Sigmoid colon (tissue), 7 donors: ENCODE measurements at places on chromosomes 7 and 10. TPM values are rescaled to one million over a fixed set of nuclear protein-coding genes. Genes with fewer than 3 reads are reported as not detected.

DNA sequence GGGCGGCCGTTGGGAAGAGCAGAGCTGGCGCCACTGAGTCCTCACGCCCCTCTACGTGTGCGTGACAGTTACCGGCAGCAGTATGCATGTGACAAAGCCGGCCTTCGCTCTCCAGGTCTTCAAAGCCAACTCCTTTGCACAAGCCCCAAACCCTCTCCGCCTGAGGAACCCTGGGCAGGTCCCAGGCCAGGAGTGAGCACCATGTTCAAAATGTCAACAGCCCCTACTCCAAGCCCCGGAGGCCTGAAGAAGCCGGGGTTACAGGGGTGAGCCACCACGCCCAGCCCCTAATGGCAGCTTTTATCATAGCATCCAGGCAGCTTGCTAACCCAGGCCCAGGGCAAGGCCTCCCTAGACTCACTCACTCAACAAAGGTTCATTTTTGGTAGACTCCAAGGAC lies 70.8 kb downstream of the OAT start:
- peak; percentile 40 for DNase-seq
- H3K4me1 ChIP-seq = no peaks in the 10 kb centered on the region
- H3K36me3 ChIP-seq = no peaks in the 10 kb centered on the region
- no peak overlapping the region for H3K4me3 ChIP-seq
- H3K27me3 ChIP-seq = no peaks in the 10 kb centered on the region

GRCh38 chr7:41892356-41893100 lies 189.6 kb upstream of the INHBA start:
- H3K4me3 ChIP-seq = no peak overlapping the region
- no peaks in the 10 kb centered on the region for H3K27me3 ChIP-seq
- DNase-seq = no peak
- H3K36me3 ChIP-seq = no peaks in the 10 kb centered on the region
- H3K4me1 ChIP-seq = no peaks in the 10 kb centered on the region
- H3K27ac ChIP-seq = no peak overlapping the region

- H3K4me1 ChIP-seq = peaks cover 22% of the 10 kb centered on the region
- H3K4me3 ChIP-seq = peak overlapping the region; percentile 74
- no peaks in the 10 kb centered on the region for H3K27me3 ChIP-seq
- peak overlapping the region; percentile 70 for H3K27ac ChIP-seq
- no peak for DNase-seq
Observed at GRCh38 chr7:64314566-64314965, 805 bp downstream of the ZNF736 start.

GRCh38 chr7:43735802-43736603 lies 6.7 kb upstream of the COA1 start:
- H3K4me1 ChIP-seq = no peaks in the 10 kb centered on the region
- no peak overlapping the region for H3K4me3 ChIP-seq

SPDYE6 gene
- total RNA-seq = not detected

- no peak for DNase-seq
- peaks cover 55% of the 10 kb centered on the region for H3K36me3 ChIP-seq
- H3K4me3 ChIP-seq = no peak overlapping the region
- no peaks in the 10 kb centered on the region for H3K4me1 ChIP-seq
- no peaks in the 10 kb centered on the region for H3K27me3 ChIP-seq
Observed at GRCh38 chr7:128082431-128082830, 51.2 kb upstream of the LRRC4 start.

GRCh38 chr10:102275343-102275742 lies 30.0 kb downstream of the GBF1 start:
- no peak for DNase-seq
- no peaks in the 10 kb centered on the region for H3K36me3 ChIP-seq
- no peak overlapping the region for H3K27ac ChIP-seq
- no peaks in the 10 kb centered on the region for H3K27me3 ChIP-seq
- H3K4me3 ChIP-seq = no peak overlapping the region

SSC4D gene
- total RNA-seq = 3.6 TPM

DNA sequence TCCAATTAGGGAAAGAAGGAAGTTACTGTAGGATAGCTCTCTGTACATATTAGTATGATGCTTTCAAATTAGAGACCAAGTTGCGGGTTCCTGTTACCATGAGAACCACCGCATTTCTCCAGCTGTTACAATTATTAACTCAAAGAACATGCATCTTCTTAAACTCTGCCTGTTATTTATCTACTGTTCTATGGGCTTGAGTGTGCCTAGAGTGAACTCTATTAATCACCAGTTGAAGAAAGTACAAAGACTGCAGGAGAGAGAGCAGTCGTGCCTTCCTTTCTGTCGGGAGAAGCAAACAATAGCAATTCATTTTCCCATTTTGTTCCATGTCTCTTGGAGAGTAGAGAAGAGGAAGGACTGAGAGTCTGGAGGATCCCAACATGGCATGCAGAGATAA lies 1071.2 kb downstream of the TYW1 start:
- no peaks in the 10 kb centered on the region for H3K36me3 ChIP-seq
- DNase-seq = no peak
- H3K4me3 ChIP-seq = no peak overlapping the region
- no peaks in the 10 kb centered on the region for H3K4me1 ChIP-seq

GRCh38 chr7:31059551-31059950 lies 7.4 kb downstream of the ADCYAP1R1 start:
- H3K4me1 ChIP-seq = no peaks in the 10 kb centered on the region
- no peak overlapping the region for H3K27ac ChIP-seq
- peaks cover 4% of the 10 kb centered on the region for H3K27me3 ChIP-seq

DNA sequence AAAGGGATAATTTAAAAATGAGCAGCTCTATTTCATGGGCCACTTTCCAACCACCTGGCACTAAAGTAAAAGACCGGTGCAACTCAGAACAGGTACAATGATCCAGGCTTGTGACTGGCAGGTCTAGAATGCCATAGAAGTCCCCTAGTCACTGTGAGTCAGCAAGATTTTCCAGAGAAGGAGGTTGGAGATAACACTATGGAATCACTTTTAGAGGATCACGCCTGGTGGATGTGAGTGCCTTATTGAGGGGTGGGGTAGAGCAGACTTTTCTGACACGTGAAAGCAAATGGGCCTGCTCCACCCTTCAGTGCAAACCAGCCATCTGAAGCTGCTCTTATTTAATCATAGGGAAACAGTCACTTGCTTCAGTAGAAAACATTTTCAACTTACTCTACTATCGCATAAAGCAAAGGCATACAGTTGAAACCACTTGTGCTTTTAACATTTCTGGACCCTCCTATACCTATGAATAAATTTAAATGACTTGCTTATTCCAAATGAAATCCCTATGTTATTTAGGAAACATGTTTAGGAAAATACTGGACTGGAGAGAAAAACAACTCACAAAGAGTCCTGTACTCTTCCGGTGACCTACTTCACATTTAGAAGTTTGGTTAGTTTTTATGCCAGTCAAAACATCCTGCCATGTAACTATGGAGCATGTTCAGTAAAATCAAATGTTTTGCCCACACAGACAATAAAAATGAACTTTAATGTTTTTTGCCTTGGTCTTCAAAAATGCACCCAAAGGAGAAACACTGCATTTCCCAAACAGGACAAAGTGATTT lies 21.5 kb upstream of the AKR1C1 start:
- no peak for DNase-seq
- no peaks in the 10 kb centered on the region for H3K27me3 ChIP-seq
- no peak overlapping the region for H3K27ac ChIP-seq
- H3K36me3 ChIP-seq = no peaks in the 10 kb centered on the region

COL26A1 gene
- total RNA-seq = not detected

CROT gene
- 15.6 TPM for total RNA-seq

- H3K36me3 ChIP-seq = no peaks in the 10 kb centered on the region
- no peak for DNase-seq
- no peaks in the 10 kb centered on the region for H3K27me3 ChIP-seq
- peak overlapping the region; percentile 77 for H3K27ac ChIP-seq
Observed at GRCh38 chr10:70480239-70480861, 1.8 kb downstream of the PALD1 start.

KCNIP2 gene
- 7.1 TPM for total RNA-seq

H2BK1 gene
- total RNA-seq = not detected

DNA sequence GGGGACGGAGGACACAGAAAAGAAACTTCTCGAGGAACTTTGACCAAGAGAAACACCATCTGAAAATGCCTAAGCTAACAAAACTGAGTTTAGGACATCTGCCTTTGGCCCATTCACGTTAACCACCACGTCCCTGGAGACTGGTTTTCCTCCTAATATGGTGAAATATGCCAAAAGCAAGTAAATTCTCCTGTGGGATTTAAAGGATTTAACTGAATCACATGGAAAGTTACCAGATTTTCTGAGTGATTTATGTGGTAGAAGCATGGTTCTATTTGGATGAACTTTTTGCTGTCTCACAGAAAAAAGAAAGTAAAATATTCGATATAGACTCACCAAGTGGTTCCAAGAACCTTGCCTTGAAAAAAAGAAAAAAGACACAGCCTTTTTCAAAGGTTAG lies 30.4 kb upstream of the BMPER start:
- no peak for DNase-seq
- H3K27me3 ChIP-seq = no peaks in the 10 kb centered on the region
- no peaks in the 10 kb centered on the region for H3K4me1 ChIP-seq
- H3K36me3 ChIP-seq = no peaks in the 10 kb centered on the region
- H3K4me3 ChIP-seq = no peak overlapping the region
- no peak overlapping the region for H3K27ac ChIP-seq

GPC2 gene
- total RNA-seq = 0.71 TPM

SEMA3A gene
- total RNA-seq = 50.1 TPM

DNA sequence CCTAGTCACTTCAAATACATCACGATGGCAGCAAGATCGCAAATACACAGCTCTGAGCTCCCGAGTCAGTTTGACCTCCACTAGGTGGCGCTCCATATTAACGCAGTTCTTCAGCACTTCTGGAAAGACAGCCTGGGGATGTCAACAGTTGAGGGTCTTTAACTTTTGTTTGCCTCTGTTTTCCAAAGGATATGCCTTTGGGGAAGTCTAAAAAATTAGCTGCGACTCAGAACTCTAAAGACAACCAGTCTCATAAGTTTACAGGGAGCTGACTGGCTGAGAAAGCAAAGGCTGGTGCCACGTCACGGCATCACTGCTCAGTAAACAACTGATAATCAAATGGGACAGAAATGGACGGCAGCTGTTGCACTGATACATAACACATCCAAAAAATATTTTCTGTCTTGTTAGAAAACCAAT lies 458.8 kb downstream of the SORCS1 start:
- peak; percentile 81 for DNase-seq
- no peaks in the 10 kb centered on the region for H3K27me3 ChIP-seq
- H3K27ac ChIP-seq = no peak overlapping the region
- H3K4me1 ChIP-seq = no peaks in the 10 kb centered on the region
- no peak overlapping the region for H3K4me3 ChIP-seq

LAMB1 gene
- total RNA-seq = 161 TPM

TRPV5 gene
- total RNA-seq = not detected

GRCh38 chr7:44875241-44875640 lies 10.1 kb downstream of the PURB start:
- H3K27ac ChIP-seq = no peak overlapping the region
- H3K36me3 ChIP-seq = no peaks in the 10 kb centered on the region
- no peak for DNase-seq
- no peak overlapping the region for H3K4me3 ChIP-seq
- no peaks in the 10 kb centered on the region for H3K27me3 ChIP-seq

GRCh38 chr10:56871160-56871668 lies 510.2 kb upstream of the ZWINT start:
- H3K27me3 ChIP-seq = no peaks in the 10 kb centered on the region
- no peak overlapping the region for H3K4me3 ChIP-seq
- H3K4me1 ChIP-seq = no peaks in the 10 kb centered on the region
- H3K36me3 ChIP-seq = no peaks in the 10 kb centered on the region
- no peak overlapping the region for H3K27ac ChIP-seq
- no peak for DNase-seq

CPA1 gene
- not detected for total RNA-seq

DNA sequence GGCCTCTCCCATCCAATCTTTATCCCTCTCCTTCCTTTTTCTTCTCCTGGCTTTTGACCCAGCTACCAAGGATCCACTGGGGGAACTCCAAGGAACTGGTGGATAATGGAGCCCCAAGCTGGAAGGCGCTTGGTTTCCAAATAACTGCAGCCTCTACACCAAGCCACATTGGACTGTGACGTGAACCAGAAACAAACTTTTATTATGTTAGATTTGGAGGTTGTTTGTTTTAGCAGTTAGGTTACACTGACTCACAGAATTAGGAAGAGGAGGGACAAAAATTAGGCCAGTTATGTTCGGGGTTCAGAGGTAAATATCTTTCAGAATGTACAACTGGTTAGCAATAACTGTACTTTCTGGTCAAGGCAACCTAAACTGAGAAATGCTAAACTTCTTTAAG lies 21.3 kb upstream of the ANK3 start:
- H3K4me1 ChIP-seq = no peaks in the 10 kb centered on the region
- H3K36me3 ChIP-seq = no peaks in the 10 kb centered on the region
- DNase-seq = no peak

PLPP4 gene
- 2.8 TPM for total RNA-seq

SPDYE1 gene
- total RNA-seq = not detected

GRCh38 chr7:1940402-1940786 lies 270.3 kb downstream of the ELFN1 start:
- no peaks in the 10 kb centered on the region for H3K27me3 ChIP-seq
- H3K4me3 ChIP-seq = no peak overlapping the region
- H3K27ac ChIP-seq = no peak overlapping the region
- H3K36me3 ChIP-seq = no peaks in the 10 kb centered on the region
- peak; percentile 78 for DNase-seq
- no peaks in the 10 kb centered on the region for H3K4me1 ChIP-seq

- H3K36me3 ChIP-seq = no peaks in the 10 kb centered on the region
- no peaks in the 10 kb centered on the region for H3K27me3 ChIP-seq
- no peaks in the 10 kb centered on the region for H3K4me1 ChIP-seq
- no peak overlapping the region for H3K4me3 ChIP-seq
- no peak overlapping the region for H3K27ac ChIP-seq
Observed at GRCh38 chr7:112084520-112084971, 121.7 kb downstream of the DOCK4 start.

PRPS1L1 gene
- total RNA-seq = not detected

FMC1 gene
- total RNA-seq = 16.6 TPM

DNA sequence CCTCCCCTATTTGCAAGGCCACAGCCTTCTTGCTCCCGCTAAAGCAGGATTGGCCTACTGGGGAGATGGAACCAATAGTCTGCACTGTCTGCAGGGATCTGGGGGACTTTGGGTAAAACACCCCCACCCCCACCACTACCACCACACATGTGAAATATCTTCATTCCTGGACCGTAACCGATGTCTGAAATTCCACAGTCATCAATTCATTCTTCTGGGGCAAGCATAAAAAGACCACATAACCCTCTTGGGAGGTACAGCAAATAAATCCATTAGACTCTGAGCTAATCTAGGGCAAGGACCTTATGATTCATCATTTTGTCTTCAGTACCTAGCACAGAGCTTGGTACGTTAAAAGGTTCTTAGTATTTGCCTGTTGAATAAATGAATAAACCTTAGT lies 307.8 kb downstream of the GPAM start:
- DNase-seq = no peak
- H3K4me1 ChIP-seq = no peaks in the 10 kb centered on the region
- H3K27ac ChIP-seq = no peak overlapping the region
- no peaks in the 10 kb centered on the region for H3K36me3 ChIP-seq
- H3K4me3 ChIP-seq = no peak overlapping the region
- H3K27me3 ChIP-seq = no peaks in the 10 kb centered on the region

DNA sequence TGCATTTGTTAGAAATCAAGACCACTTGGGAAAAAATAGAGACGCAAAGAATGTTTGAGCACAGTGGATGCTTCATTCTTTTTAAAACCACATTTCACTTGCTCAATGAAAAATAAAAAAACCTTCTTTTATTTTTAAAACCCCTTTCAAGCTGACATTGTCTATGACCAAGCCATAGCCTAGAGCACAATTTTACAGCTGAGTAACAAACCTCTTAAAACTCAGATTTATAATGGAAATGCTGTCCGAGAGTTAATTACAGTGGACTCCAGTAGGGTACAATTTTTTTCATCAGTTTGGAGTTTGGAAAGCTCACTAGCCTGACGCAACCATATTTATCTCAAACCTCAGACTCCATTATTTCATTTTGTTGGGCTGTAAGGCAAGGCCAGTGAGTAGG lies 116.3 kb downstream of the RNLS start:
- no peaks in the 10 kb centered on the region for H3K27me3 ChIP-seq
- H3K36me3 ChIP-seq = no peaks in the 10 kb centered on the region
- H3K4me3 ChIP-seq = no peak overlapping the region
- H3K27ac ChIP-seq = no peak overlapping the region
- no peak for DNase-seq
